ENCODE measurements at places on chromosomes 1 and 21.
A peak's percentile ranks its signal among the peaks of the same experiment; 100 is the strongest.

DNA sequence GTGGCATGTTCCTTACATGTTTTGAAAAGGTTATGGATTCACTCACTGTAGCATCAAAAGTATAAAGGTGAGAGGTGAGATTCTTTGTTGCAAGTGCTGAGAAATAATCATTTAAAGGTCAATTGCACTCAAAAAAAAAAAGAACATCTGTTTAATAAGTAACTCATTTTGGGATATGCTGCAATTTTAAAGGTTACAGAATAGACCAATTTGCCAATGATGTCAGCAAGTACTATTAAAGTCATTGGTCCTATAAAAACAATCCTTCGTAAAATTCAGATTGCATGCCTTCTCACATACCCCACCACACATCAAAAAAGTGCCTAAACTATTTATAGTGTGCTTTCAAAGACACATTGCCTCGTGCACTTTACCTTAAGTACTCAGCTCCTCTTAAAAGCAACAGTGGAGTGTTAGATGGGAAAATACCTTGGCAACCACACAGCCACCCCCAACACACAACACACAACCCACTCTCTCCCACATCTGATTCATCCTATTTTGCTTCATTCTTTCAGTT lies 218.2 kb upstream of the ADGRL2 start:
- DNase-seq, result peak; percentile 8

DNA sequence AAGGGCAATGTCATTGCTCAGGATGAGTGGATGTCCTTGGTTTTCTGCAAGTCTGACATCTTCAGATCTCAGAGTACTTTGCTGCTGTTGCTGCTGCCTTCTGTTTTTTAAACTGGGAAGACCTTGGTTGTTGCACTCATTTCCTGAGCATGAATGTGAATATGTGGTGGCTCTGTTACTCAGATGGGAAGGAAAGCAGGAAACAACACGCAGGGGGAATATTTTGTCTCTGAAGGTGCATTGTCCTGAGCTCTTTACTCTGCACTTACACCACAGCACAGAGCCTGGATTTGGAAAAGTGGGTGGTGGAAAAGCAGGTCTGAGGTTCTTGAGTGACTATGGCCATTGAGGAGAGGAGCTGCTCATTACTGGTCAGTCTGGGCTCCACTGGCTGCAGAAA lies 36.3 kb downstream of the PTGFRN start:
- DNase-seq, result no peak

DNA sequence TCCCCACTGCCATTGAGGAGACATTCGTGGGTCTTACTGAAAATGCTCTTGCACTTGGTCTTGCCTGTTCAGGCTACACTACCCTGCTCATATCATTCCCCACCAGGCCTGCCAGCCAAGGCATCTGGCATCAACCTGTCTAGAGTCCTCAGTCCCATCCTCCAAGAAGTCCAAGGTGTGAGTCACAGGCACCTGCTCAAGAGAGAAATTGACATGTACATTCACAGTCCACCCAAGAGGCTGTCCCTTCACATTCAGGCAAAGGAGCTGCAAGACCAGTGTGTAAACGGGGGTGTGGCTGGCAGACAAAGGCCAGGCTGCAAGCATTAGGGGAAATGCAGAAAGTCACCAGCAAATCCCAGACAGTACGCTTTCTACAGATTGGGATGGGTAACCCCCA lies 13.1 kb upstream of the PLA2G2C start:
- no peak for DNase-seq

GRCh38 chr1:118617916-118618315 lies 370.2 kb downstream of the TBX15 start:
- no peak for DNase-seq

- no peak for DNase-seq
These were observed 95.5 kb upstream of the TPTE start for GRCh38 chr21:10425856-10426255.

DNA sequence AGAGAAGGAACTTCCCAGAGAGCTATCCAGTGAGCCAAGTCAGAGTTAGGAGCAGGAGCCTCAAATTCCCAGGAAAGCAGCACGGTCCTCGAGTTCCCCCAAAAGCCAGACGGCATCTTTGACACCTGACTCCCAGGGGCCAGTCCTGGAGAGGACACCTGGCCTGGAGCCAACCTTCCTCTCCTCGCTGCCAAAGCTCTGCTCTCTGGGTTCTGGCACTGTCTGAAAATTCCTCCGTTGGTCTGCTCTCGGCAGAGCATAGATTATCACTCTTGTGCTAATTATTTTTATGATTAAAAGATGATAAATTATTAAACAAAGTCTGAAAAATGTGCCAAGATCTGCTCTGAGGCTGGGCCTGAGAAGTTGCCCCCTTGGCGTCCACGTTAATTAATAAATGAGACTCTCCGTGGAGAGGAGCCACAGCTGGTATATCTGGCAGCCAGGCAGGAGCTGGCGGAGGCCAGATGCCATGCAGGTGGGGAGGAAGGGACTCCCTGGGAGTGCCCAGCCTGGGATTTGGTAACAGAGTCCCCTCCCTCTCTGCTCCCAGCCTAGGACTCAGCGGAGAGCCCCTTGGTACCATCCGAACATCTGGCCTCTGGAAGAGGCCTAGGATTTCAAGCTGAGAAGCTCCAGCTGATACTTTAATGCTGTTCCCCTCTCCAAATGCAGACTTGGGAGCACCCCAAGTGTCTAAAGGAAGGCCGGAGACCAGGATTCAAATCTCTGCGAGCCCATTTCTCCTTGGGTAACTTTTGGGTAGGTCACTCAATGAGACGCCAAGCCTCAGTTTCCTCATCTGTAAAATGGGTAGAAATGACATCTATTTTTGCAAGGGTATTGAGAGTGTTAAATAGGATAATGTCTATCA lies 163.7 kb upstream of the POU3F1 start:
- no peak for DNase-seq

DNA sequence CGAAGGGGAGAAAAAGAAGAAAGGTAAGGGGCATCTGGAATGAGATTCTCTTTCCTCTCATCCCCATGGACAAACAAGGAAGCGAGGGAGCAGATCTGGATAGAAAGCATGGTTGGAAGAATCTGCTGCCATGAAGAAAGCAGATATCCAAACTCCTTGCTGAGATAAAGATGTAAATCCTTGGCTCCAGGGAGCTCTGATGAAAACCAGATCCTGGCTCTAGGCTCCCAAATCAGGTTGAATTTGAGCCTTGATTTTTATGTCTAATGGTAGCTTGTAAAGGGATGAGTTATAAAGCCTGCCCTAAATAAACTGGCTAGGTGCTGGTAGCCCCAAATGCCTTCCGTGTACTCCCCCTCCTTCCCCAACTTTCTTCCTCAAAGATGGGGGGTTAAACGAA lies 64.1 kb upstream of the LAX1 start:
- no peak for DNase-seq

DNA sequence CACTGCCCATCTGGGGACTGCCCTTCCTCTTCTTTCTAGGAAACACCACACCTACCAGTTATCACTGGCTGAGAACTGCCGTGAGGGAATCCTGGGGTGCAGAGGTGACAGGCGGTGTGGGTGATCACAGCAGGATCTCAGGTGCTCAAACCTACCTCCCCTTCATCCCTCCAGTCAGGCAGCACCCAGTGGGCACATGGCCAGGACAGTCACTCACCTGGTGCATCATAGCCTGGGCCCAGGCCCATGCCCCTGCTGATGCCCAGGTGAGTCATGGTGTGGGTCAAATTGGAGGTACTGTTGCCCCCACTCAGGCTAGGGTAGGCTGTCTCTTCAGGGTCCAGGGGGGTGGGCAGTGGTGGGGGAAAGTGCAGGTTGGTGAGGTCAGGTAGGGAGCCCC lies 5.3 kb upstream of the DENND4B start:
- no peak for DNase-seq

GRCh38 chr1:227299241-227299627 lies 19.1 kb downstream of the CDC42BPA start:
- DNase-seq, result no peak

DNA sequence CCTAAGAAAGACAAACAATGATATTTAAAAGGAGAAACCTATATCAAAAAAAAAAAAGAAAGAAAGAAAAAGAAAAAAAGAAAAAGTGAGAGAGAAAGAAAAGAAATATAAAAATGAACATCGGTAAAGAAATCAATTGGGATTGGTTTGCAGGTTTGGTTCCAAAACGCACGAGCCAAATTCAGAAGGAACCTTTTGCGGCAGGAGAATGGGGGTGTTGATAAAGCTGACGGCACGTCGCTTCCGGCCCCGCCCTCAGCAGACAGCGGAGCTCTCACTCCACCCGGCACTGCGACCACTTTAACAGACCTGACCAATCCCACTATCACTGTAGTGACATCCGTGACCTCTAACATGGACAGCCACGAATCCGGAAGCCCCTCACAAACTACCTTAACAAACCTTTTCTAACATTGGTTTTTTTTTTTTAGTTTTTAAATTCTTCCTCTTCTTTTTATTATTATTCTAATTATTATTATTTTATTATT lies 11.7 kb downstream of the LHX9 start:
- DNase-seq, result no peak

GRCh38 chr1:241136389-241136788 lies 220.6 kb downstream of the RGS7 start:
- DNase-seq, result no peak

DNA sequence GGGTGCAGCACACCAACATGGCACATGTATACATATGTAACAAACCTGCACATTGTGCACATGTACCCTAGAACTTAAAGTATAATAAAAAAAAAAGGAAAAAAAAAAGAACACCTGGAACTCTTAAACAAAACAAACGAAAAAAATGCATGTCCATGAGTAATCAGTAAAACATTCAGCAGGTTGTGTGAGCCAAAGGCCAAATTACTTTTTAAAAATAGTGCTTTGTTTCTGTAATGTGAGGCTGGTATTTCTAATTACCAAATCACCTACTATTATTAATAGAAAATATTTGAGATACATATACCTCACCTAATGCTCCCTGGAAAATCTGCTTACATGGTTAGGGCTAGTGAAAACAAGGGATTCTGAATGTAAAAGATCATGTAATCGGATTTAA lies 294.4 kb upstream of the NR5A2 start:
- DNase-seq, result no peak

DNA sequence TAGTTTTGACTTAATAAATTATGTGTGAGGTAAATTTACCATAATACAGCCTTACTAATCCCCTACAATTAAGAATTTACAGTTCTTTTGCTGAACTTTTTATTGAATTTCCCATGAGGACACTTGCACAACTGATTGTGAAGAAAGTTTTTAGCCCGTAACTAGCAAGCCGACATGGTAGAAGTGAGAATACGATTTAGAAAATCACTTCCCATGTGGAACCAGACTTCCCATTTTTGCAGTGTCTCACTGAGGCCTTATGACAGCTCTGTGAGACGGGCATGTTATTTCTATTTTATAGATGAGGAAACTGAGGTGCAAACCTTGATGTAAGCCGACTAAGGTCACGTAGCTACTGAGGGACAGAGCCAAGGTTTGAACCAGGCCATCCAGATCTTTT lies 32.5 kb upstream of the LMO4 start:
- no peak for DNase-seq

DNA sequence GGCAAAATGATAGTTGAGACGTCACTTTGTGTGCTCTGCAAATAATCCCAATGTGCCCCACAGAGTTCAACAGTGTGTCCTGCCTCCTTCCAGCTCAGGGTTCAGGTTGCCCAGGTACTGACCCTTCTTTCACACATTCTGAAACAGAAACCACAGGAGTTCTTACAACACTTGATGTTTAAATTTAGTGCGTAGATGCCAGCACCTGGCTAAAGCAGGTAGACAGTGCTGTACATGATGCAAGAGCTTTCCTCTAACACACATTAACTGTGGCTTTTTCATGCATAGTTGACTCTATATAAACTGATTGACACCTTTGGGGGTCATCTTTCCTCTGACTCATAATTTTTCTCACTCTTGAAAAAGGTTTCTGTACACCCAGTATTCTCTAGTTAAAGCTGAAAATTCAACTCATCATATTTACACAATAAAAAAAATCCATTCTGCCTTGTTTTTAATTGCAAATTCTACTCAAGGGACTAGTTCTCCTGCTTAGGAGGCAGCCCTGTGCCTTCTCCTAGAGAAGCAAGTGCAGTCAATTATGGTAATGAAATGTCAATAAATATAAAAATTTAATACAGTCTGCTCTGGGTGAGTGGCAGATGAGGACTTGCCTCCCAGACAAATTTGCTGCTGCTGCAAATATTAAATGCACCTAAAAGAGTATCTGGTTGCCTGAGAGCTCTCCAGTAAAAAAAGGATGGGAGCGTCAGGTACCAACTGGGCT lies 91.4 kb downstream of the NR5A2 start:
- DNase-seq, result no peak

GRCh38 chr1:145906954-145907753 lies 2.7 kb downstream of the ITGA10 start:
- no peak for DNase-seq

DNA sequence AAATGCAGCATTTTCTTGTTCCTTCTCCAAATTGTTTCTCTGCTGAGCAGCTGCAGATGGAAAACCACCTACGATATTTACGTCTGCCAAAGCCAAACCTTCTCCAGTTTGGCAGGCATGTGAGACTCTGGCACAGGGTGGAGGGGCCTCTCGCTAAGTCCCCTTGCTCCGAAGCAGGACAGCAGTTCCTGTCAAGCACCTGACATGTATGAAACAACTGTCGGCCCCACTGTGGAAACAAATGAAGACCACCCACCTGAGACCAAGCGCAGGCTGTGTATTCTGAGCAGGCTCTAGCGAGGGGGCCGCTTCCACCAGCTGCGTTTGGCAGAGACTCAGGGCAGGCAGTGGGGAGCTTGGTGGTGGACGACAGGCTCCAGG lies 74.7 kb downstream of the RIPK4 start:
- peak; percentile 17 for DNase-seq

GRCh38 chr1:26542771-26543451 lies 13.3 kb downstream of the RPS6KA1 start:
- DNase-seq, result no peak

GRCh38 chr1:34578306-34578705 lies 176.5 kb upstream of the GJB5 start:
- DNase-seq, result no peak

GRCh38 chr1:162056579-162056978 lies 12.9 kb upstream of the NOS1AP start:
- DNase-seq, result no peak

DNA sequence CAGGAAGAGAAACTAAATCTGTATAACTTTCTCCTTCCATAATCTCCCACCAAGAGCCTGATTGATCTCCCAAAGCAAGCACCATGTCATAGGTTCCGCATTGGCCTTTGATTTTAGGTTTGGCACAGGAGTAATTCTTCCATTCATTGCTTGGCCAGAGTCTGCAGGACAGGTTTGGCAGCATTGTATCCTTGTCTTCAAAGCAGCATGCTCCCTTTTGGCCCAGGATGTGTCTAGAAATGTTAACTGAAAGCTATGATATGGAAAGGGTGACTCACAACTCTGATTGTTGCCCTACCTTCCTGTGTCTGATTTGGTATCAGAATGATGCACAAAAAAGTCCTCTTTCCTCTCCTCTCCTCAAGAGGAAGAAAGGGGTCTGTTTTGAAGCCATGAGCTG lies 824.3 kb upstream of the PRMT6 start:
- no peak for DNase-seq

DNA sequence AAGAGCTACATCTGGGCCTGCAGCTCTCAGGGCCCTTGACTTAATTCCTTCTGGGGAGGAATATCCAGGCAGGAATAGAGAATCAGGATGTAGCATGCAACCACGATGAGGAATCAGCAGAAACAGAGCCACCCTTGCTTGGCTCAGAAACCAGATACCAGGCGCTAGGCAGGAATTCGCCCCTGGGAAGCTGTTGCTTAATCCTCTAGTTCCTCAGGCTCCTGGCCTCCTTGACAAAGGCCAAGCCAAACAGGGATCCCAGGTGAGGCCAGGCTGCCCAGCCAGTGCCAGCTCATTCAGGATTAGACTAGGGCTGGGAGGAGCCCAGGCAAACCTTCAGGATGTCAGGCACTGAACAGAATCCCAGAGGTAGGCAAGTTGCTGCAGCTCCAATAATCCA lies 48.2 kb upstream of the IRF2BP2 start:
- DNase-seq, result no peak

- DNase-seq, result no peak
These were observed 33.9 kb downstream of the LRRC40 start for GRCh38 chr1:70171512-70171911.
